Activated CD4-positive, alpha-beta memory T cell treated with anti-CD3 and anti-CD28 coated beads for 36 hours (primary cell): ENCODE measurements at places on chromosomes 1 and 21. TPM values are rescaled to one million over a fixed set of nuclear protein-coding genes. Genes with fewer than 3 reads are reported as not detected.

The IL19 gene
- 0.21 TPM for total RNA-seq

GRCh38 chr1:157878059-157878458 is 36.5 kb upstream of the CD5L start:
- DNase-seq = no peak

The RGS8 gene
- total RNA-seq = 0.05 TPM

The NENF gene
- total RNA-seq = 38.4 TPM

DNA sequence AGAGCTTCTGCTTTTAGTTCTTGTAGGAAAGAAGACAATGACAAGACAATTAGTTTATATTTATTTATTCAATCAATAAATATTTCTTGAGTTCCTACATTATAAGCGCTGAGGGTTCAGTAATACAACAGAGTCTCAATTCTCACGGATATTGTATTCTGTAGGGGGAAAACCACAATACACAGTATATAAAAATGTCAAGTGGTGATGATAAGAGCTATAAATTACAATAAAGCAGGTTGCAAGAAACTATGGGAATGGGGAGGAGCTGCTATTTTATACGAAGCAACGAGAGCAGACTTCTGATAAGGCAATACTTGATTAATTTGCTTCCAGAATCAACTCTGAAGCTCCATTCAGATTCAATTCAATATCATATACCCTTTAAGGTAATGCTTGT is 10.6 kb upstream of the XCL1 start:
- DNase-seq = no peak

The LCA5L gene
- 0.22 TPM for total RNA-seq

The GNAT2 gene
- 0.29 TPM for total RNA-seq

DNA sequence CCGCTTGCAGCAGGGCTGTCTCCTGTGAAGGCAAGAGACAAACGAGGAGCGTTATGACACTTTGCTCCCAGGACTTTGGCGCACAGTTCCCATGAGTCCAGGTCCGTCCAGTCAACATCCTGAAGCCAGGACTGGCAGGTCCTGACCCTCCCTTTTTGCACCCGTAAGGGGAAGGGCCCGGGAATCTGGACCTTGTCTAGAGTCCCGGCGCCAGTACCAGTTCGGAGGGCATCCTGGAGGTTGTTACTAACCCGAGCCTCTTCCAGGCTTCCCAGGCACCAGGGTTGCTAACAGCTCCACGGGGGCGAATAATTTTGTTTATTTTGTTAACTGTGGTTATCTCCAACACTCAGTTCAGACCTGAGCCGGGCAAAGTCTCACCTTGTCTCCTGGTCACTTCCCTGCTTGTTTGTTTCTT is 682 bp upstream of the RWDD3 start:
- DNase-seq = no peak

The EPHA10 gene
- total RNA-seq = 0.48 TPM

The LRRN2 gene
- total RNA-seq = not detected

- DNase-seq = peak; percentile 10
These were observed 50.8 kb downstream of the PAX7 start for GRCh38 chr1:18681423-18681835.

The C1orf141 gene
- total RNA-seq = 0.70 TPM

DNA sequence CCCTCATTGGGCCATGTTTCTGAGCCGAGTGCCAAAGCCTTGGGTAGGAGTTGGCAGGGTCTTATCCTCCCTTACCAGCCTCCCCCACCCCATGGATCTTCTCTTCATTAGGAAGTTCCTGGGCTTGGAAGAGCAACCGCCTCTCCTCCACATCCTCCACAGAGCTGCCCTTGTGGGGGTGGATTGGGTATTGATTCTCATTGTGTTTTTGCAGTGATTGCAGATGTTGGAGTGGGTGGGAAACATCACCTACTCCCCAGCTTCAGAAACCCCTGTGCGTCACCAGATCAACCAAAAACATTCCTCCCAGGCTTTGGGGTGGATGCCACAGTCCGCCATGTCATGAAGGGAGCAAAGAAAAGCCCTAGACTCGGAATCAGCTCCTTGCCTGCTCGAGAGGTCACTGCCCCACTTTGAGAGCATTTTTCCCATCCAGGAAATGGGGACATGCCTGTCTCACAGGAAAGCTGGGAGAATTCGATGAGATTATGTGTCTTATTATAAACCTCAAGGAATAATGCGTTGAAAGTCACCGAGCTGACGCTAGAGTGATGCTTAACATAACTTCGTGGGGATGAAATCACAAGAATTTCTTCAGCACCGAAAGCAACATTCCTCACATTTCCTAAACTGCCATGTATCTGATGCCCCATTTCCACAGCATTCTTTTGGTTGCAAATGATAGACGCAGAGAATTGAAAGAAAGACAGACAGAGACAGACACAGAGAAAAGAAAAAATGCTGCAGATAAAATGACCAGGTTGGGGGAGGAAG is 44.7 kb upstream of the ZBTB40 start:
- no peak for DNase-seq

The DPH2 gene
- total RNA-seq = 24.8 TPM
